ENCODE measurements at places on chromosomes 6 and 20. TPM values are rescaled to one million over a fixed set of nuclear protein-coding genes. Genes with fewer than 3 reads are reported as not detected.

- no peak for DNase-seq
Observed at GRCh38 chr6:7041511-7042026, 66.2 kb upstream of the RREB1 start.

GRCh38 chr6:45185403-45186251, 142.5 kb upstream of the RUNX2 start:
- DNase-seq = peak; percentile 21

DNA sequence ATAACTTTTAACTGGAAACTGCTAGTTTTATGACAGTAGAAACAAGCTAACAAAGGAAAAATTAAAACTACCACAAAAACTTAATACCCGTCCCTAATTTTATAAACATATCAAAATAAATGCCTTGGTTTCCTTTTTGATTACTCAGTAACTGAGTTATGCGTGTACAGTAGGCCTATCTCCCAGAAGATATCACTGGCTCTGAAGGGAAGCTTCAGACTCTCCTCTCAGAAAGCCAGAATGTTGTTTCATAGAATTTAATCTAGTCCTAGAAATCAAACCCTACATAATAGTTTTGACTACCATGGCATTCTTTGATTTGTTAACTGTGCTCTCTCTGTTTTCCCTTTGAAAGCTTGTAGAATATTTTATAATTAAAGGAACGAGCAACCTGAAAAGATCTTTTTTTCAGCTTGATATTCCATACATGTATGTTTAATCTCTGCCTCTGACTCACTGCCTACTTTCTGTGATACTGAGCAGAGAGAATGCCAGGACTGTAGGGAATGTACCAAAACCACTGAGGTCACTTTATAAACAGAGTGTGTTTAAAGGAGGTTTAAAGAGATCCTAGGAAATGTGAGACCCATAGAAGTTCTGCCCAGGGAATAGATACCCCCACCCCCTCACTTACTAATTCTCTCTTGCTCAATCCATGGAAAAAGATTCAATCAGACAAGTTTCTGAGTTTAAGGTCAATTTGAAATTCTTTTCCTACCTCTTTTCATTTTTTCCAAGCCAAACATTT, 311.5 kb downstream of the HDGFL1 start:
- DNase-seq = peak; percentile 98

DNA sequence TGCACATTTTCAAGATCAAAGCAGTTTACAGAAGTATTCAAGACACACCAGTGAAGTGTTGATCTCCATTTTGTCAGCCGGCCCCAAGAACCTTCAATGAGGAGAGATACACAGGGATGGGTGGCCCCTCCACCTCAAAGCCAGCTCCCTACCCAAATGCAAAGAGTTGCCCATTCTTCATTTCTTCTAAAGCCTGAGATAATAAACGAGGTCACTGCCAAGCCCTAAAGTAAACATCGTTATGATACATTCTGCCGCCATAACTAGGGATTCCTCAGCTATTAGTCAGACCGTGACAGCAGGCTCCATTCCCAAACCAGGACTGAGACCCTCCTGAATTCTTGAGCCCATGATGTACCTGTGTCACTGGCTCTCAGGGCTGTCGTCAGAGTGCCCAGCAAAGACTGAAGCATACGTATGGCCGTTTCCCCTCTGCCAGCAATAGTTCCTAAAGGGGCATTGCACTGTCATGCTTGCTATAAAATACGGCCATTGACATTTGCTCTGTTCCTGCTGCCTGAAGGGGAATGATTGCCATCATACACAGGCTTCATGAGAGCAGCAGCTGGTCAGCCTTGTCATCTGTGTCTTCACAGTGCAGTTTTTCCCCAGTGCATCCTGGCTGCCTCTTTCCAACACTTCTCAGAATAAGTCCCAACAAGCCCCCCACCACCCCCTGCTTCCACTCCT, 41.7 kb downstream of the ISM1 start:
- DNase-seq = no peak

GRCh38 chr6:150659046-150659763, 59.5 kb downstream of the PLEKHG1 start:
- no peak for DNase-seq

DNA sequence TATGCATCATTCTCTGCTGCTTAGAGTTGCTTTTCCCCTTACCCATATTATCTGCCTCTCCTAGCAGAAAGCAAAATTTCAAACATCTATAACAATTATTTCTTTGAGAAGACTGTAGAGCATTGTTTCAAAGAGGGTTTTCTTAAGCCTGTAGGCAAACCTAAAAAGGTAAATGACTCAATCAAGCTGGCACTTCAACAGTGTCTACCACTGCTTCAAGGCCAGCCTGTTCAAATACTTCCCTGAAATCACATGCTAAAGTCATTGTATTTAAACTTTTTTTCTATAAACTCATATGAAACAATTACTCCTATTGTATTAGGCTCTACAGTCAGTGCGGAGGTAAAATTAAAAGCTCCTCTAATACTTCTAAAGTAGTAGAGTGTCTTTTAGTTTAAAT, 87.1 kb downstream of the OGFRL1 start:
- DNase-seq = peak; percentile 61

GRCh38 chr6:19167251-19167650, 669.9 kb upstream of the ID4 start:
- DNase-seq = no peak

DNA sequence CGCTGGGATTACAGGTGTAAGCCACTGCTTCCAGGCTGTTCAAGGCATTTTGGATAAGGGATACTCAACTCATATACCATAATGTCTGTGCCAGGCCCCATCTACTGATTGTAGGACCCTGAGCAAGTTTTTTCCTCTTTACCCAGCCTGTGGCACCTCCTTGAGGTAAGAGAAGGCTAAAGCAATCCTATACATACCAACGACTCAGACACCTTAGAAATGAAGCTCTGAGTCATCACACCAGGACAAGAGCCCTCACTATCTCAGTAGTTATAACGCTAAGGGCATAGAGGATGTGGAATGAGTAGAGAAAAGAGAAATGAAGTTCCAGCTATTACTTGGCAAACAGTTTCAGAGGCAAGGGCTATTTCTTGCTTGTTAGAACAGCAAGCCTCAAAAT, 16.9 kb downstream of the NDRG3 start:
- DNase-seq = peak; percentile 9

C6orf141 gene
- total RNA-seq = 5.7 TPM

OR2H2 gene
- not detected for total RNA-seq

VGLL2 gene
- not detected for total RNA-seq

All from fibroblast of the aortic adventitia (primary cell).